ENCODE measurements at places on chromosomes 13 and 19.

DNA sequence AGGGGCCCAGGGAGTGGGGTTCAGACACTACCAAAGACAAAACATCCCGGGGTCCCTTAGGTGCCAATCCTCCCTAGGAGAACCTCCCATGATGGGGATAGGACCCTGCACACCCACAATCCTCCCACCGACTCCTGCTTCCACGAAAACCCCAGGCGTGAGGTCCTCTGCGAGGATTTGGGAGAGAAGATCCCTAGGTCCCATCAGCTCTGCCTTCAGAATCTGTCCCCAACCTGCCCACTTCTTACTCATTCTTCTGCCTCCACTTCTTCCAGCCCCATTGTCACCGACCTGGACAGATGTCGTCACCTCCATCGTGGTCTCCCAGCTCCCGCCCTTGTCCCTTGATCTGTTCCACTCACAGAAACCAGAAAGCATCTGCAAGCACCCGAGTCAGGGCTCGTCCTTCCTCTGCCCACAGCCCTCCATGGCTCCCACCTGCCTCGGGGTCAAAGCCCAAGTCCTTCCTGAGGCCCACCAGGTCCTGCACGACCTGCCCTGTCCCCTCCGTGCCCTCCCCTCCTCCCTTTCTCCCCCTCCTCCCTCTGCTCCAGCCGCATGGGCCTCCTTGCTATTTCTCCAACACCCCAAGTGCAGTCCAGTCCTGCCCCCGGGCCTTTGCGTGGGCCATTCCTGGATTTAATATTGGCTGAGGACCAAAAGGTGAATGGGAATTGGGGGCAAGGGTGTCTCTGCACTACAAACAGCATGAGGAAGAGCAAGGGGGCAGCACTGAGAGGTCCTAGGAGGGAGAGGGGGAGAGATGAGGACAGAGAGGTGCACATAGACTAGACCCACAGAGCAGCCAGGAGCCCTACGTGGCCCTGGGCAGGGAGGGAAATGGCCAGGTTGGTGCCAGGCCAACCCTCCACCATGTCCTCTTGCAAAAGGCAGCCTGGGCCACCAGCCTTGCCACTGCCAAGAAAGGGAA, 51.3 kb downstream of the PTPRS start:
- DNase-seq: no peak

DNA sequence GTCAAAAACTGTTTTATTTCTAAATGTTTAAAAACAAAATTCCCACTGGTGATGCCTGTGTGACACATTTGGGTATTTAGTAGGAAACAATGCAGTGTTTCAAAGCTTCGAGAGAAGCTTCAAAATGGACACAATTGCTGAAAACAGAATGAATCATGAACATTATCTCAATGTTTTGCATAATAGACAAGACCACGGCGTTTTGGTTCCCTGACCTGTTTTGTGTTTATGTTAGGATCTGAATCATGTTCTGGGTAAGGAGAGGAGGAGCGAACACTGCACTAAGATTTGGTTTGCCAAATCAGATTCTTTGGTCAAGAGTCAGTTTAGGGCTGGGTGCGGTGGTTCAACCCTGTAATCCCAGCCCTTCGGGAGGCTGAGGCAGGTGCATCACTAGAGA, 42.2 kb downstream of the IFT88 start:
- DNase-seq: no peak

DNA sequence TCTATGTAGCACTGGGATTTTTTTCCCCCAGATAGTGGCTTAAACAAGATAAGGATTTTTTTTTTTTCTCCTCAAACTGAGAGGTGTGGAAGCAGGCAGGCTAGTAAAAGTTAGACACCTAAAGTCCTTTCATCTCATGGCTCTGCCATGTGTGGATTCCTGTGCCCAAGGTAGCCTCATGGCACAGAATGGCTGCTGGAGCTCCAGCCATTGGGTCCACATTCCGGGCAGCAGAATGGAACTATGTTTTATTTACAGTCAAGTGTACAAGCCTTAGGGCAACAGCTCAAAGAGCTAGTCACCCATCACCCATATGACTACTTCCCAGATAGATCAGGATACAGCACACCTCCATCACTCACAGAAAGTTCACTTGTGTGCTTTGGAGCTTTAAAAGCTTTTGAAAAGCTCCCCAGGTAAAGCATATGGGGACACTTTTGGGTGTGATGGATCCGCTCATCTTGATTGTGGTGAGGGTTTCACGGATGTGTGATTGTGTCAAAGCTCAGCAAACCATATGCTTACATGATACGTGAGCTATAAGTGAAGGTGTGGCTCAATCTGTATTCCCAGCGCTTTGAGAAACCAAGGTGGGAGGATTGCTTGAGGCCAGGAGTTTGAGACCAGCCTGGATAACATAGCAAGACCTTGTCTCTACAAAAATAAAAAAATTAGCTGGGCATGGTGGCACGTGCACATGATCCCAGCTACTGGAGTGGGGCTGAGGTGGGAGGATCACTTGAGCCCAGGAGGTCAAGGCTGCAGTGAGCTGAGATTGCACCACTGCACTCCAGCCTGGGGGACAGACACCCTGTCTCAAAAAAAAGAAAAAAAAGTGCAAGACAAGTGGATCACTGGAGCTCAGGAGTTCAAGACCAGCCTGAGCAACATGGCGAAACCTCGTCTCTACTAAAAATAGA, 18.1 kb downstream of the PGLS start:
- DNase-seq: no peak

DNA sequence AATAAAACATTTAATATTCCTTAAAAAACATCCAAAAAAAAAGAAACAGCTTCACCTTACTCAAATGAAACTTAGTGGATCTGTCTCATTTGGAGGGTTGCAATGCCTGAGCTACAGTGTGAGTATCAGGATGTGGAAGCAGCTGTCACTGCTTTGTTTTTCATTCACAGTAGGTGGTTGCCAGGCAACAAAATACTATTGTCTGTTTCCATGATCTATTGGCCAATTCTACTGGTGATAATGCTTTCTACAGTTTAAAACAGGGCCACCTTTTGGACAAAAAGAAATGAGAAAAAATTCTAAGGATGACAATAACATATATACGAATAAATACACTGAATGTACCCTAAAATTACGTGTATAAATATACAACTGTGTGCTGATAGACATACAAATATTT, 3.0 kb downstream of the ENOX1 start:
- no peak for DNase-seq

DNA sequence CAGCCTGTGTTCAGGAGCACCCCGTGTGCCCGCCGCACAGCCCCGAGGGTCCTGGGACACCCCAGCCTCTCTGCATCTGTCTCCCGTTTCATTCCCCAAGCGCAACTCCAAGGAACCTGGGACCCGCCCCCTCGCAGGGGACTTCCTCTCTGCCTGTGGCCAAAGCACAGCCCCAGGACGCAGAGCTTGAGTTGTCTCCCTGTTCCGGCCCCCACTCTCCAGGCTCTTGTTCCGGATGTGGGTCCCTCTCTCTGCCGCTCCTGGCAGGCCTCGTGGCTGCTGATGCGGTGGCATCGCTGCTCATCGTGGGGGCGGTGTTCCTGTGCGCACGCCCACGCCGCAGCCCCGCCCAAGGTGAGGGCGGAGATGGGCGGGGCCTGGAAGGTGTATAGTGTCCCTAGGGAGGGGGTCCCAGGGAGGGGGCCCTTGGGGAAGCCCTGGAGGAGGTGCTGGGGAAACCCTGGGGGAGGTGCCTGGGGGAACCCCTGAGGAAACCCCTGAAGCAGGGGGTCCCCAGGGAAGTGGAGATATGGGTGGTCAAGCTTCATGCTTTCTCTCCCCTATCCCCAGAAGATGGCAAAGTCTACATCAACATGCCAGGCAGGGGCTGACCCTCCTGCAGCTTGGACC, 1.3 kb downstream of the HCST start:
- DNase-seq: peak; percentile 56

DNA sequence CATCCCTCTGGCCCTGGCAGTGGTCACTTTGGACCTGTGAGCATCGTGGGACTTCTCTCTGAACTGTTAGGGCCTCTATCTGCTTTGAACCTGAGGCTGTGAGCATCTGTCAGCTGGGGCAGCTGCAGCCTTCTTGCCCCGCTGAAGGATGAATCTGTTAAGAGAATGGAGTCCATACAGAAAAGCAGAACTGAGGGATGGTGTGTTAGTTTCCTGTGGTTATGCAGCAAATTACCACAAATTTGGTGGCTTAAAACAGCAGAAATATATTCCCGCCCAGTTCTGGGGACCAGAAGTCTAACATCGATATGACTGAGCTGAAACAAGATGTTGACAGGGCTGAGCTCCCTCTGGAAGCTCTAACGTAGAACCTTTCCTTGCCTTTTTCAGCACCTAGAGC, 1.6 kb upstream of the ZNF497 start:
- DNase-seq: no peak

DNA sequence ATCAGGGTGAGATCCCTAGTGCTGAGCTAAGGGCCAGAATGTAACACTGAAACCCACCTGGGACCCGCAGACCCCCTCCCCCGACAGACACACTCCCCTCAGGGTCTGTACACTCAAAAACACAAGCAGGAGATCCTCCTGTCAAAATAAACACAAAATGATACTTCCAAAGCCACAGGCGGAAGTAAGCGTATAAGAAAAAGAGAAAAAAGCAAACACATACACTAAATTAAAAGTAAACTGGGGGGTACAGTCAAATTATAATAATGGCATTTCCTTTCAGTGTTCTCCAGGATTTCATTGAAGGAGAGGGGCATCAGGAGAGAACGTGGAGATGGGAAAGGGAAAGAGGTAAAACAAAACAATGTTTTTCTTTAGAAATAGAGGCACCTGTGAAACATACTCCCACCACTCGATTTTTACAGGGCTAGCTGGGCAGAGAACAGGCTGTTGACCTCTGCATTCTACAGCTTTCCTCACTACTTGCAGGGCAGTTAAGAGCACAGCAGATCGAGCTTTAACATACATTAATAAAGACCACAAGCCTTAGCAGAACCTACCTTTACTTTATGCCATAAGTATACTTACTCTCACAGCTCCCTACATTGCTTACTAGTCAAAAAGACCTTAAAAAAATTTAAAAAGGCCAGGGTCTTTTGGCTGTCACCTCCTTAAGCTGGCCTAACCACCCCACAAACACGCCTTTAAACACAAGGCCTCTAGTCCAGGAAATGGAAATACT, 5.3 kb downstream of the ZIC5 start:
- DNase-seq: no peak

- DNase-seq: no peak
These were observed 18.3 kb downstream of the CKM start for GRCh38 chr19:45304141-45304926.
